NB4 (cell line): ENCODE measurements at places on chromosomes 16 and 17.
A peak's percentile ranks its signal among the peaks of the same experiment; 100 is the strongest.

DNA sequence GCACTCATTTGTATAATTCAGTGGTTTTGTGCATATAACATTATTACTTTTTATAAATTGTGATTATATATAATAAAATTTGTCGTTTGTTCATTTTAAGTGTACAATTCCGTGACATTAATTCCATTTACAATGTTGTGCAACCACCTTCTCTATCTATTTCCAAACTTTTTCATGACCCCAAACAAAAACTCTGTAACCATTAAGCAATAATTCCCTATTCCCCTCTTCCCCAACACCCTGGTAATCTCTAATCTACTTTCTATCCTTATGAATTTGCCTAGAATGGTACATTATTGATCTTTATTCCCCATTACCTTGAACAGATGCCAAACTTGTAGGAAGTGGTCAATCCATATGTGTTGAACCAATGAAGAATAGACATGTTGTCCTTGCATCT, 61.3 kb upstream of the SMIM36 start:
- DNase-seq = no peak

GRCh38 chr17:34220752-34221395, 34.2 kb upstream of the CCL2 start:
- DNase-seq = peak; percentile 82

- DNase-seq = no peak
These were observed 256.0 kb downstream of the PMP22 start for GRCh38 chr17:15009087-15009486.

GRCh38 chr16:88614818-88615580, 23.4 kb upstream of the IL17C start:
- no peak for DNase-seq

DNA sequence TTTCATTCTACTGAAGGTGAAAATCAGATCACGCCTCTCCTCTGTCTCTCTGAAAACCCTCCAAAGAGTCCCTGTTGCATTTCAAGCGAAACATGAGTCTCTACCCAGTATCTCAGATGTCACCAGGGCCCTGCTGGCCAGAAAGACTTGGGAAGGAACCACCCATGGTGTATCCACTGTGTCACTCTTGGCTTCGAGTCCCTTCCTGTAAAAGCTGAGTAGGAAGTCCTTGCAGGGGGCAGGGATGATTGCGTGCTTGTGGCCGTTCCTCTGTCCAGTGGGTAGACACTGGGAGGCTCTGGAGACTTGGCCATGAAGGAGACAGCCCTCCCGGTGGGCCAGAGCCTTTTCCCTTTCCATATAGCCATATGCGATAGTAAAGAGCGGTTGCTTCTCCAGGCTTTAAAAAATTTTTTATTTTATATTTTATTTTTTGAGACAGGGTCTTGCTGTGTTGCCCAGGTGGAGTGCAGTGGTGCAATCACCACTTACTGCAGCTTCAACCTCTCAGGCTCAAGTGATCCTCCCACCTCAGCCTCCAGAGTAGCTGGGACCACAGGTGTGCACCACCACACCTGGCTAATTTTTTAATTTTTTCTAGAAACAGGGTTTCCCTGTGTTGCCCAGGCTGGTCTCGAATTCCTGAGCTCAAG, 19.0 kb upstream of the RMI2 start:
- no peak for DNase-seq

DNA sequence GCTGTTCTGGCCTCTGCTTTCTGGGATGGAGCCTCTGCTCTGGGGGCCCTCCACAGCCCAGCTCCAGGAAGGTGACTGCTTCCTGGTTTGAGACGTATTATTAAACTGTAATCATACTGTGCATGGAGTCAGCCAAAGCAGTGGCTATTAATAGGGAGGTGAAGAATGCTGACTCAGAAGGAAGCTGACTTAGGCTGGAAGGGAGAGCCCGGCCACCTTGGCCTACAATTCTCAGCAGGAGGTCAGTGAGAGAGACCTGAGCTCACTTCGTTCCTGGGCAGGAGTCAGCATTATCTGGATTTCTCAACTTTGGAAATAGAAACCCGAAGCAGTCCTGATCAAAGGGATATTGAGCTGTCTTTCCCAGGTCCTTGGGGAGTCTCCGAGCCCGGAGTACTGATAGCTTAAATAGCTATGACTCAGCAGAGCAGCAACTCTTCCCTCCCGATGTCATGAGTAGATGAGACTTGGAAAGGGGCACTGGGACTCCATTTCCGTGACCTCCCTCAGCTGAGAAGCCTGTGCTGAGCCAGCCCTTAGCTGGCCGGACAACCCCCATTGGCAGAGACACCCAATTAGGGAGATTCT, 91.8 kb downstream of the YPEL2 start:
- DNase-seq = no peak

GRCh38 chr16:84899414-84899813, 79.6 kb downstream of the CRISPLD2 start:
- DNase-seq = no peak

- no peak for DNase-seq
These were observed 45.7 kb upstream of the MRPS23 start for GRCh38 chr17:57895382-57896060.

- peak; percentile 46 for DNase-seq
These were observed 48.4 kb upstream of the KDM8 start for GRCh38 chr16:27154705-27155521.

DNA sequence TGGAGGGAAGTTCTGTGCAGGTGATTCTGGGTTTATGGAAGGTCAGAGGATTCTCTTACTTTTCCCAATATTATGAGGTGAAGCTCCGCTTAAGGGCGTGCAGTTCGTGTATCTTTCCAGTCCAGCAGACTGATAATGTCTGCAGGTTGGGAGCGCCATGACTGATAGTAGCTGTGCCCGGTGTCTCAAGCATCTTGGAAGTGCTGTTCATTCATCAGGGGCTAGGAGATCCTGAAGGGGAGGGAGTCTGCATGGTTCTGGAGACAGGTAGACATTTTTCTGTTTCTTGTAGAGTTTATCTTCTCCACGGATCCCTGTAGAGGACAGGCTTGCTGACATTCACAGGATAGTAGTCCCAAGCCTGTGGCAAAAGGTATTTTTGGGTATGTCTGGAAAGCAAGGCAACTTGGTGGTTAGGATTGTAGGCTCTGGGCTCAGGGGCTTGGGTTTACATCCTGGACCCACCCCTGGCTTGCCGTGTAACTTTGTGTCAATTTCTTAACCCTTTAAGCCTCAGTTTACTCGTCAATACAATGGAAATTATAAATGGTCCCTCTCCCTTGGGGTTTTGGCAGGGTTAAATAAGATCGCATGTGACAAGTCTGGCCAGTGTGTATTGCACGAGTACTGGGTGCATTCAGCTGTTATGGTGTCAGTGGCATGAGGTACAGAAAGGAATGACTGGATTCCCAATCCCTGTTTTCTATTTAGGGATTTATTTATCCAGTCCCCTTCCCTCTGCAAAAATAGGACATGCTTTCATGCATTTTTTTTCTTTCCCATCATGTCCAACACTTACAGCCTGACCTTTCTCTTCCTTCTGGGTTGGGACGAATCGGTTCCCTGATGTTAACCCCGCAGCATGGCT, 8.2 kb downstream of the HLF start:
- no peak for DNase-seq

DNA sequence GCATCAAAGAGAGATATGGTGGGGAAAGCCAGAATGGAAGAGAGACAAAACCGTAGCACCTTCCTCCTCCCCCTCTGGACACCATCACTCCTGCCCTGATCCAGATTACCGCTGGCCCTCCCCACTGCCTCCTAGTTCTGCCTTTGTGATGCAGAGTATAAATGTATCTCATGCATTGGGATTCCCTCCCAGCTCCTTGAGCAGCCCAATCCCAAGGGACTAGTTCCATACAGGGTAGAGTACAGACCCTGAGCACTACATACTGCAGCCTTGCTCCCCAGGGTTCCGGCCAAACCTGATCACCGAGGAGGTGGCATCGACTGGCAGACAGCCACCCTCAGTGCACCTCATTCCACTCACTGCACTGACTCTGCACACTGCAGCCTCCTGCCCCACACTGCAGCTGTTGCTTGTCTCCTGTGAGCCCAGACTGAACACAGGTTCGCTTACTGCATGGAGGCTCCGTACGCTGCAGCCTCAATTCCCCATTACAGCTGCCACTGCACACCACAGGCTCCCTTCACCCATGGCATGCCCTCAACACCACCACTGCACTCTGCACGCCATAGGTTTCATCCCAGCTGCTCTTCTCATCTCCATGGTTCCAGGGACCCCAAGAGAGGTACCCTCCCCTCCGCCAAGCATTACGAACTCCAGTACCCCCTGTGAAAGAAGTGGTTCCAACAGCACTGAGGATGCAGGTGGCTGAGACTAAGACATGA, 1.7 kb upstream of the THRA start:
- DNase-seq = no peak

DNA sequence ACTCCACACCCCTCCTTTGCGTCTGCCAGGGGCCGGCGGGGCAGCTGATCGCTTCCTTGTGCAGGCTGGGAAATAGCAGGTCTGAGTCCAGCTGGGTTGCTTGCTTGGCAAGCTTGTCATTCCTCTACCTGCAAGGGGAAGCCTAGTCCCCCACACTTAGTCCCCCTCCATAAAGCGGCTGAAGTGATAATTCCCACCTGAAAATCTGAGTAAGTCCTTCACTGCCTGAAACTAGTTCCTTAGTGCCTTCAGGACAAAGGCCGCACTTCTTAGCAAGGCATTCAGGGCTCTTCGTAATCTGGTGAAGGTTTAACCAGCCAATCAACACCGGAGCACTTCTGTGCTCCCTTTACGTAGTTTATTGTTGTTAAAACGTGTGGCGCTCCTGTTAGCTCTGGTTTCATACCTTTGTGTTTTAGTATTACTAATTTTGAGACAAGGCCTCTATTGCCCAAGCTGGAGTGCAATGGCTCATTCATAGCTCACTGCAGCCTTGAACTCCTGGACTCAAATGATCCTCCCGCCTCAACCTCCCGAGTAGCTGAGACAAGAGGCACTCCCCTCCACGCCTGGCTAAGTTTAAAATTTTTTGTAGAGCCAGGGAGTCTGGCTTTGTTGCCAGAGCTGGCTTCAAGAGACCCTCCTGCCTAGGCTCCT, 817 bp downstream of the PSKH1 start:
- DNase-seq = peak; percentile 60

DNA sequence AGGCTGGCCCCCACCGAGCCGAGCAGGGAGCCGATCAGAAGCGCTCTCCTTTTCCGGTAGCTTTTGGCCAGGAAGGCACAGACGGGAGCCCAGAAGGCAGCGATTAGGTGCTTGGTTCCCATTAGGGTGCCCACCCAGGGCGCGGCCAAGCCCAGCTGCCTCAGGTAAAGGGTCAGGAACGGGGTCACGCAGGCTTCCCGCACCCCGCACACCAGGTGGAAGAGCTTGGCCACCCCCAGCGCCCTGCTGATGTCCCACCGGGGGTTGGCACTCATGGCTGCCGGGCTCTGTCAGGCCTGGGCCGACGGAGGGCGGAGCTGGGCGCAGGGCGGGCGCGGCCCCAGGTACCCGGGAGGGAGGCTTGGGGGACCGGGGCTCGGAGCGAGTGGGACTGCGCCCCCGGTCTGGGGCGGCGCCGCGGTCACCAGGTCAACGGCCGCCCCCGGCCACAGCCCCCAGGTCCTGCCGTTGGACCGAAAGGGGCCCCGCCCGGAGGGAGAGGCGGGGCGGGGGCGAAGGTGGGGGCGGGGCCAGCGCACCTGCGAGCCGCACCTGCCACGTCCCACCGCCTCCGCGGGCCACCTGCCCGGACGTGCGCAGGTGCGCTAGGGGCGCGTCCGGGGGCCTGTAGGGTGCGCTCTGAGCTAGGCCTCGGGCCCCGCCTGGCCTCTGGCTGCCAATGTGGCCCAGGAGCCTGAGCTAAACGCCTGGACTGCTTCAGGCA, at the start of gene MFSD6L:
MFSD6L (minus strand) TSS at position 520 of the 724 bp plus-strand sequence; CDS start at position 275, 245 bp downstream.
- DNase-seq = no peak

- DNase-seq = peak; percentile 89
These were observed 68.5 kb upstream of the DNAH17 start for GRCh38 chr17:78645421-78646295.

DNA sequence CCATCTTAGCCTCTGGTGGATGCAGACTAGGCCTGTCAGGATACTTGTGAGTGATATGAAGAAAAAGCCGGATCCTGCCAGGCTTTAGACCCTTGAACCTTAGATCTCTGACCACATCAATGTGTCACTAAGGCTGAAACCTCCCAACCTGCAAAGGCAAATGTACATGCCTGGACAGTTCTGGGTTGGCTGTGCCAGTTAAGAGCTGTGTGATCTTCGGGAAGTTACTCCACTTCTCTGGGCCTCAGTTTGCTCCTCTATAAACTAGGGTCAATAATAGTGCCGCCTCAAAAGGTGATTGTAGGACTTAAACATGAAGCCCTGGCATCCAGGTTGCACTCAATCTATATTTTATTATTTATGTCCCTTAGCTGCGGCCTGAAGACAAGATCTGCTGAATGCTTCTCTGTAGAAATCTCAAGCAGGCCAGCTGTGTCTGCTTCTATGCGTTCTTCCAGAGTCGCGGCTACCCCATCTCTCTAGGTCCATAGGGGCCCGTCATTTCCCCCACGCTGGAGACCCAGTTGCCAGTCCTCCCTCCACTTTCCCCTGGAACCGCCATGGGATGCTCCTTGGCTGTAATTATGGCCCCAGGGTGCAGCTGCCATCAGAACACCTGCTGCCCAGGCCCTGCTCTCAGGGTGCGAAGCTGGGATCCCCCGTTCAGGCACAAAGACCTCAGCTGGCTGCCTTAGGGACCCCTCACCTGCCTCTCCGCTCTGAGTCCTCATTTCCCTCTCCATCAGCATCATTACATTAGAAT, 50.2 kb downstream of the AKAP1 start:
- DNase-seq = no peak

DNA sequence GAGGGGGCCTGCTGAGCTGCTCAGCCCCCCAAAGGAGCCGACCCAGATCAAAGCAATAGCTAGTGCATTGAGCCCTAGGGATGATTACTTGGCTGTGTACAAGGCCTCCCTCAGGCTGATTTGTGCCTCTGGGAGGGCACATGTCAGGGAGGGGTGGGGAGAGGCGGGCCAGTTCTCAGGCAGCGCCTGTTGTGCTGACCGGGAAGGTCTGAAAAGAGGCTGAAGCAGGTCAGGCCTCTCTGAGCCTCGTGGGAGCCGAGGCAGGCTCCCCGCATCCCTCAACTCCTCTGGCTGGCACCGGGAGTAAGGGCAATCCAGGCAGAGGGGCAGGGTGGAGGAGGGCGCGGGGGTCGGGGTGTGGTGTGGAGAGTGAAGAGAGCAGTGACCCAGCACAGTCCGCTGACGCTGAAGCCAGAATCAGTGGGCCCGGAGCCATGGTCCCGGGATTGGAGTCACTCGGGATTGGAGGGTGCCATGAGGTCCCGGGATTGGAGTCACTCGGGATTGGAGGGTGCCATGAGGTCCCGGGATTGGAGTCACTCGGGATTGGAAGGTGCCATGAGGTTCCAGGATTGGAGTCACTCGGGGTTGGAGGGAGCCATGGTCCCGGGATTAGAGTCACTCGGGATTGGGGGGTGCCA, 3.0 kb downstream of the DCXR start:
- DNase-seq = no peak

- no peak for DNase-seq
These were observed 1.5 kb downstream of the NDRG4 start for GRCh38 chr16:58501242-58502131.

DNA sequence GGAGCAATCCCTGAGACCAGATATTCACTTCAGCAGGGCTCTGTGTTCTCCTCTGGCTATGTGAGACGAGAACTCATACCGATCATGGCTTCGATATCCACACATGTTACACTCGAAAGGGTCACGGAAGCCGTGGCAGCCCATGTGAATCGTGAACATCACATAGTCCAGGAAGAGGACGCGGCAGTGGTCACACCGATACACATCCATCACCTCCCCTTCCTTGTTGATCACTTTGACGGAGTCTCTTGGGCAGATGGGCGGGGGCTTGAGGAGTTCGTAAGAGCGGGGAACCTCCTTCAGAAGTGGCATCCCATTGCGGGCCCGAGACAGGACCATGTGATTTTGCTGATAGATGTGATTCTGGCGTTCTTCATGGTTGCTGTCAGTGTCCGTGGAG, 28.0 kb downstream of the GRB7 start:
- DNase-seq = no peak
